LHCN-M2 (cell line): ENCODE measurements at places on chromosomes 4 and X. TPM values are rescaled to one million over a fixed set of nuclear protein-coding genes. Genes with fewer than 3 reads are reported as not detected.

DNA sequence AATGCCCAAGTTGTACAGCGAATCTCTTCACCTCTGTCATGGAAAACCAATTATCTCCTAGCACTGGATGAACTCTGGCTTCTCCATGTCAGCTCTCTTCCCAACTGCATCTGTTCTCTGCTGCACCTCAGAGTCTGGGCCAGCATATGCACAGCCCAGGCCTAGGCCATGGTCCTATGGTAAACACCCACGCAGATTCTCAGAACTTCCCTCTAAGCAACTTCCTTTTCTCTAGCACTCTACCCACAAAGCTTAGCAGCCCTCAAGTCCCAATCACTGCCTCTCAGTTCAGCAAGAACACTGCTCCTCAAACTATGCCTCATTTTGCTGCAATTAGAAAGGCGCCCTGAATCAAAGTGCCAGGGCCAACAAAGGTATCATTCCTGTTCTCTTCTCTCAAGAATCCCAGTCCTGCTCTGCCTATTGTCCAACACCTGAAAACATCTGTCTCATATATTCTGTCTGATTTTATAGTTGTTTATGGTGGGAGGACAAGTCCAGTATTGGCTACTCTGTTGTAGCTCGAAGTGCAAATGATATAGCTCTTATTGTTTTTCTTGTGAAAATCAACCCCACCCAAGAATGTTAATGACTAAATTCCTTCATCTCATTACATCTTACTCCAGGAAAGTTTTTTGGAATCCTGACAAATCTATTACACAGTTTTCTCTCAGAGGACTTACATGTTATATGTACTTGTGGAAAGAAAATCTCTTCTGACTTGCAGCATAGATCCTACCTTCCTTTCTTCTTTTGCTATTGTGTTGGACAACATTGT lies 85.4 kb downstream of the DCHS2 start:
- no peak for DNase-seq

GRCh38 chrX:113980953-113981352 lies 602.9 kb upstream of the HTR2C start:
- no peak for DNase-seq

DNA sequence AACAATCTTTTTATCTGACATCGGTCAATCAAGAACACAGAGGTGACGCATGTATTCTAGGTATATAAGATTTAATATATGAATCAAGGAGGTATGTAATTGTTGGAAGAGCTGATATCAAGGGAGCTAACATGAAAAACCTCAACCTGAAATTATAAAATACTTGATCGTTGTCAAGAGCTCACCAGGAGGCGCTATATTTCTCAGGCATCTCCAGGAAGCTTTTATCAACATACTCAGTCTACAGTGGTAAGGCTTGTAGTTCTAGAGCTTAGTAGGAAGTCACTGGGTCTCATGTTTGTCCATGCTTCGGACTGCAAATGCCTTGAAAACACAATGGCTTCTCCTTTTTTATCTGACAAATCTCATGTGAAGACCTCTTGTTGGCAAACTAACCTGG lies 156.1 kb downstream of the GRXCR1 start:
- no peak for DNase-seq

DNA sequence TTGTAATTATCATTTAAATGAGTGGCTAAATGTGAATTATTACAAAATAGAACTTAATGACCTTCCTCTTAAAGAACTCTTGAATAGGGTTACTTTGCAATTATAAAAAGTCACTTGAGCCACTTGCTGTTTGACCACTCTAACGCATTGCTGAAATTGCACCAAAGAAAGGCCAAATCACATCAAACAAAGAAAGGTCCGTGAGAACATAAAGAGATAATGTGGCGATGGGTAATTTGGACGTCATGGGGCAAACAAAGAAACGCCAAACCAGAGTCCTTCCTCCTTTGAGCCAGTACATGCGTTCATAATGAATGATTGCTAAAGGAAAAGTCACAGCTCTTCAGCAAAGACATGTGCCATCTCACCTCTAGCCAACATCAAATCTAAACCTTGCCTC lies 229.8 kb upstream of the STS start:
- DNase-seq, result no peak

DNA sequence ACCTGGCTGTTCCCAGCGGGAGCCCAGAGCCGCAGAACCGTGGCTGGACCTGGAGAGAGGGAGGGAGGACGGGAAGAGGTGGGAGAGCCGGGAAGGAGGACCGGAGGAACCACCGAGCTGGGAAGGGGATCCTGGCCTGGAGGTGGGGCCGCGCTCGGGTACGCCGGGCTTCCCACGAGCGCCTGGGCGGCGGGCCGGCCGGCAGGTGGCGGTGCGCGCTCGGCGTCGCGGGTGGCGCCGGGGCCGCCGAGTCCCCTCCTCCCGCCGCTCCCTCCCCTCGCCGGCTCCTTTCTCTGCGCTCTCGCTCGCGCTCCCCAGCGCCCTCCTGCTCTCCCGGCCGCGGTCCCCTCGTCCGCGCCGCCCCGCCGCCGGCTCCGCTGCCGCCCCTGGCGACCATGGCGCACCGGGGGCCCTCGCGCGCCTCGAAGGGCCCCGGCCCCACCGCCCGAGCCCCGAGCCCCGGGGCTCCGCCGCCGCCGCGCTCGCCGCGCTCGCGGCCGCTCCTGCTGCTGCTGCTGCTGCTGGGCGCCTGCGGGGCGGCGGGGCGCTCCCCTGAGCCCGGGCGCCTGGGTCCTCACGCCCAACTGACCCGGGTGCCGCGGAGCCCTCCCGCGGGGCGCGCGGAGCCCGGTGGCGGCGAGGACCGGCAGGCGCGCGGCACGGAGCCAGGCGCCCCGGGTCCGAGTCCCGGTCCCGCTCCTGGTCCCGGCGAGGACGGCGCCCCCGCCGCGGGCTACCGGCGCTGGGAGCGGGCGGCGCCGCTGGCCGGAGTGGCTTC lies at the start of gene SORCS2:
TSS of gene SORCS2 (plus strand) at position 287 of the 778 bp plus-strand sequence.
- DNase-seq, result peak; percentile 37

DNA sequence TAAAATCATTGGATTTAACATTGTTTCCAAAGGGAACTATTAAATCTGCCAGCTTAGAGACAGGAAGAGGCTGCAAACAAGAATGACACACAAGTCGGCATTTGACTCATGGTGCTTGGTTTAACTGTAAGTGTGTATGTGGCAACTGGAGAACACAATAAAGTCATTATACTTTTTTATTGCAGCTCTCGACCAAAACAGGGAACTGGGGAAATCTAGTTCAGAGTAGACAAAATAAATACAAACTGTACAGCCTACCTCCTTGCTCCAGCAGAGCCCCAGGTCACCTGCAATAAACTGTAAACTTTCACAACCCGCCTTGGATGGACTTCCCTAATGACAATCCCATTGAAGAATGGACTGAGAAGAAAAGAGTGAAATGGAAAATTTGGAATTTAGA lies 24.0 kb downstream of the NPY5R start:
- DNase-seq, result no peak

DNA sequence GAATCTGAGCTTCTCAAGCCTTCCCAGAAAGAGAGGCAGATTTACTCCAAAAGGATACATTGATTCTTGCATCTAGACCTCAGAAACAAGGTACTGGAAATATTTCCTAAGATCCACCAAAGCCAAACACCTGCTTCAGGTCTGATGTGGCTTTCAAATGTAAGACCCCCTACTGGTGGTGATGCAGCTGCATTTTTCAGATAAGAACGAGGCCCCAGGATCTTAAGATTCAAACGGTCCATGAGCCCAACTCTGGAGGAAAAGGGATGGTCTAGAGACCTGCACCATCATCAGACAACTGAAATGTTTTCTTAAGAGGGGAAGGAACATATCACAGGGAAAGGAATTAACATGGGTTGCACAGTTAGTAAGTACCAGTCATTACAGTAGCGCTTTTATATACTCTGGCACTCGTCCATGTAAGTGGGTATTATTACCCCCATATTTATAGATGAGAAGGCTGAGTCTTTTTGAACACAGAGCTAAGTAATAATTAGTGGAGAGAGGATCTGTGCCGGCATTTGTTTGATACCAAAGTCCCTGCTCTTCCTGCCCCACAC lies 73.7 kb downstream of the LEF1 start:
- DNase-seq, result no peak

- no peak for DNase-seq
Observed at GRCh38 chrX:19955306-19955705, 35.6 kb downstream of the BCLAF3 start.

DNA sequence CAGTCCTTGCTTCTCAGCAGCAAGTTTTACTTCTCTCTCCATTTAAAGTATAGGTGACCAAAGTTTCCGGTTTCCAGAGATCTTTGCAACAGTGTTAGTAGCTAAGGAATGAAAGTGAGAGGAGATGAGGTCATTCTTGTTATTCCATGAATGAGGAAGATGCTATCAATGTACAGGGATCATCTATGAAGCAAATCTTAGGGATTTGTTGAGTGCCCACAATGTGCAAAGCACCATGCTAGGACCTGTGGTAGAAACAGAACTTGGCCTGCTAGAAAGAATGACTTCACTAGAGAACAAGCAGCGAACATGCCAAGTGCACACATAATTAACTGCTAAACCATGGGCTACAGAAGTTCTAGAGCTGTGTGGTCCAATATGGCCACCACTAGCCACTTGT lies 112.5 kb downstream of the MID1 start:
- DNase-seq, result no peak

GRCh38 chr4:148442832-148443511 lies 758 bp upstream of the NR3C2 start:
- DNase-seq, result peak; percentile 11

DNA sequence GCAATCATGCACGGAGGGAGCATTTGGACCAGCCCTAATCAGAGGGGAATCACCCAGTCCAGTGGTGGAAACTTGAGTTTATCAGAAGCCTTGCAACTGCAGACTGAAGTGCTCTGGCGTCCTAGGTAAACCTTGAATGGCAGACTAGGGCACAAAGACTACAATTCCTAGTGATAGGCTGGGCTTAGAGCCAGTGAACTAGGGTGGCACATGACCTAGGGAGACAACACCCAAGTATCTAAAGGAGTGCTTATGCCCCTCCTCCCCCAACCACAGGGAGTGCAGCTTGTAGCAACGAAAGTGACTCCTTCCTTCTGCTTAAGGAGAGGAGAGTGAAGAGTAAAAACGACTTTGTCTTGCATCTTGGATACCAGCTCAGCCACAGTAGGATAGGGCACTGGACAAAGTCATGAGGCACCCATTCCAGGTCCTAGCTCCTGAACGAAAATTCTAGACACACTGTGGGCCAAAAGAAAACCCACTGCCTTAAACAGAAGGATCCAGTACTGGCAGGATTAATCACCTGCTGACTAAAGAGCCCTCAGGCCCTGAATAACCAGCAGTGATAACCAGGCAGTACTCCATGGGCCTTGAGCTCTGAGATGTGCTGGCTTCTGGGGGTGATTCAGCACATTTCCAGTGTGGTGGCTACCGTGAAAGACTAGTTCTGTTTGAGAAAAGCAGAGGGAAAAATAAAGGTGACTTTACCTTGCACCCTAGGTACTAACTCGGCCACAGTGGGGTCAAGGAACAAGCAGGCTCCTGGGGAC lies 58.7 kb upstream of the STARD8 start:
- DNase-seq, result no peak

SSX2 gene
- total RNA-seq, result not detected in 2 replicates

AGA gene
- total RNA-seq, result 10.9 and 11.4 TPM in 2 replicates

ARHGEF6 gene
- 21.7 and 30.2 TPM in 2 replicates for total RNA-seq

FGF5 gene
- total RNA-seq, result 7.9 and 9.0 TPM in 2 replicates

MED28 gene
- 6.3 and 9.2 TPM in 2 replicates for total RNA-seq
